RWPE2 (cell line): ENCODE measurements at places on chromosomes 2 and 18.

- no peak for DNase-seq
Observed at GRCh38 chr2:163812926-163813520, 77.2 kb upstream of the FIGN start.

DNA sequence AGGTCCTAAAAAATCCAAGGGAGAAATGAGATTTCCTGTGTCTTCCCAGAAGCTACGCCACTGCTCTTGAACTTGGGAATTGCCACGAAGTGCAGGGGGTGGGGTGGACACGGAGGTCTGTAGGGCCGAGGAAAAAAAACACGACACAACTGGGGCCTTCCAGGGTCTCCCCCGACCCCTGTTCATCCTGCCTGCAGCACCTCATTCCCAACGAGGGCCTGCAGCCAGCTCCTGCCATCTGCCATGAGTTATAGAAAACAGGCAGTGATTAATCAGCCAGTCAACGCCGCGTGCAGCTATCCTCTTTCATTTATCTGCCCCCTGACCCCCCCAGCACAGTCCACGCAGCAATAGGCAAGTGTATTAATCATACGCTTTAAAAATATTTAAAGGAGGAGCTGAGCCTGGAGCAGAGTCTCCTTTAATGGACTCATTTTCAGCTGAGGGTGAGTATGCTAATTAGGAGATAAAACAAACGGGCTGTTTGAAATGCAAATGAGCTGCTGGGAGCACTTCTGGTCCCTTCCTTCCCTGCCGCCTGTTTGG, 209.9 kb downstream of the TFCP2L1 start:
- DNase-seq, result peak; percentile 91

DNA sequence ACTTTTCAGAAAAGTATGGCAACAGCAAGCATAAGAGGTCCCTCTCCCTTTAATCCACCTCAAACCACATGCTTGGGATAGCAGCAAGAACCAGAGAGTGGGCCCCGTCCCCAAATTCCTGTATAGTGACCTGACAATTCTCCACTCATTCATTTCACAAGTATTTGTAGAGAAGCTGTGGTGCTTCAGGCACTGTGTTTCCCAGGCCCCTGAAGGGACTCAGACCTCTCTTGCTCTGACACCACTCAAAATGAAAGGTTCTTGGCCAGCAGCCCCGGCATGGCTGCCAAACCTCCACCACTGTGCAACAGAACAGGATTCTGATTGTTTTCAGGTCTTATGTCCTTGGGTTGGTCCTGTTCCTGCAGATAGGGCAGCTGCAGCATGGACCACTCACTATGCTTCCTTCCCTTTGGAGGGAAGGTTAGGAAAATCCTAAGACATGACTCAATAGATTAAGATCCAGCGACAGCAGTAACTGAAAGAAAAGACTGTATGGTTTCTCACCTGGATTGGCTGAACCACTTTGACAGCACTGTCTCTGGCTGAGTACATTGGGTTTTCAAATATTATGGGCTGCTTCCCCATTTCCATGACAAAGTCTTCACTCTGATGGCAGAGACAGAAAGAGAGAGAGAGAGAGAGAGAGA, 67.6 kb downstream of the DHRS9 start:
- no peak for DNase-seq

DNA sequence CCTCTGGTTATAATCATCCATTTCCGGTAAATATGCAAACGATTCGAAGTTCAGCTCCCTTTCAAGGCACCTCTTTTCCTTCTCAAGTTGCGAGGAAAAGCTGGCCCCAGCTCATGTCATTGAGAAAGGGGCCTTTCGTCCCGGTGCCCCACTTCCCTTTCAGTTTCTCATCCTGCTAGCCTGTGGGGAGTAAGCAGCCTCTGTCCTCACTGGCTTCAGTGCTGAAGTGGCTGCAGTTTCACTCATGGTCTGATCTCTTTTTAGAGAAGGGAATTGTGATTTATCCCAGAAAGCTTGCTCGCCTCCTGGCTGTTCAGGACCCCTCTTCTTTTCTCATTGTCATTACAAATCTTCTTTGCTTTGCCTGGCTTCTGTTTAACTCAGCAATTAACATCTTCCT, 207.5 kb downstream of the NR4A2 start:
- no peak for DNase-seq

GRCh38 chr2:239274391-239275043, 126.3 kb downstream of the HDAC4 start:
- DNase-seq, result no peak

DNA sequence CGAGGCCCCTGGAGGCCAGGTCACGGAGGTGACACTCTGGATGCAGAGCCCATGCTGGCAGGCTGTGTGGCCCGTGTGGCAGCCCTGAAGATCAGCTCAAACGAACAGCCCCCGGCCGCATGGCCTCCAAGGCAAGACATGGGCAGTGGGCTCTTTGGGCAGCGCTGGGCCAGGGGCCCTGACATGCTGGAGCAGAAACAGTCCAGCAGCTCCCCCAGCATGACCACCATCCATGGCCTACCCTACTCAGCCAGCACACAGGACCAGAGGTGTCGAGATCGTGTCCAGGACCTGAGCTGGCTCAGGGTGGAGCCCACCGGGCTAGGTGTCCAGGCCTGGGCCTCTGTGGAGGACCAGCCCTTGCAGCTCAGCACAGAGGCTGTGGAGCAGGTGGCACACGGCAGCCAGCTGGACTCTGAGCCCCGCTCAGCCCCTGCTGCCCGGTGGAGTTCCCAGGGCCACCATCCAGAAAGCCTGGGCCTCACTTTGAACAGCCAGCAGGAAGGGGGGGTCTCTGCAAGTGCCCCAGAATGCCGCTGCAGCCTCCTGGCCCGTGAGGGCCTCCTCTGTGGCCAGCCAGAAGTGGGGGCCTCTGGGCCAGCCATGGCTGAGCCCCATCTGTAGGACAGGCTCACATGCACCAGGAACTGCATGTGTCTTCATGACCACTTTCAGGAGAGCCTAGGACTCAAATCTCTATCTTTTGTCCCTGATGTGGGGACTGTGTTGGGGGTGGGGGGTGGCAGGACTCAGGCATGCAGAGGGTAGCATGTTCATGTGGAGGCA, 8.9 kb downstream of the AMER3 start:
- DNase-seq, result no peak

- DNase-seq, result no peak
Observed at GRCh38 chr2:4981802-4982409, 710.3 kb upstream of the SOX11 start.

DNA sequence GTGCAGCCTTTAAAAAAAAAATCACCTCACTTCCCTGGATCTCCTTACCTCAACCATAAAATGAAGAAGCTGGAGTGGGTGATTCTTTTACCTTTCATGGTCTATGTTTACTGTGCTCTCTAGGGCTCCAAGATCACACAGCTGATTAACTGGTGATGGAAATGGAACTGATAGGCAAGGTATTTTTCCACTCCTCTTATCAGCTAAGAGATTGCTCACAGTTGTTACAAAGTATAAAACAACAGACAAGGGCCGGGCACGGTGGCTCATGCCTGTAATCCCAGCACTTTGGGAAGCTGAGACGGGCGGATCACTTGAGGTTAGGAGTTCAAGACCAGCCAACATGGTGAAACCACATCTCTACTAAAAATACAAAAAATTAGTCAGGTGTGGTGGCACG, 14.5 kb downstream of the RPS27A start:
- DNase-seq, result no peak
